ENCODE measurements at places on chromosomes 16 and 17. TPM values are rescaled to one million over a fixed set of nuclear protein-coding genes. Genes with fewer than 3 reads are reported as not detected.

- DNase-seq = no peak
These were observed 373.3 kb downstream of the SLC39A11 start for GRCh38 chr17:72719206-72719577.

DNA sequence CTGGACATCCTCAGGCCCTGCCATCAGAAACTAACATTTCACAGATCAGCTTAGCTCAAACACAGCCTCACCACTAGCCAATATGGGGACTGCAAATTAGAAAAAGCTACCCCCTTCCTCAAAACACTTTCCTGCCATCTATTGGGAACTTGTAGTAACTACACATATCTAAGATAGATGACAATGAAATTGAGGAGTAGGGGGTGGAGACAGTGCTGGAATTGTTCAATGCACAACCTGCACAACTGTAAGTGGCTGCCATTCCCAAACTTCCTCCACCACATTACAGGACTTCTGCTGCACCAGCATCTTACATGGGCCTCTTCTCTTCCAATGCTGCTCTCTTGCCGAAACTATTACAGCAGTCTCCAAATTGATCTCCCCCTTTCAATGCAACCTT, 21.9 kb downstream of the AIPL1 start:
- DNase-seq = no peak

DNA sequence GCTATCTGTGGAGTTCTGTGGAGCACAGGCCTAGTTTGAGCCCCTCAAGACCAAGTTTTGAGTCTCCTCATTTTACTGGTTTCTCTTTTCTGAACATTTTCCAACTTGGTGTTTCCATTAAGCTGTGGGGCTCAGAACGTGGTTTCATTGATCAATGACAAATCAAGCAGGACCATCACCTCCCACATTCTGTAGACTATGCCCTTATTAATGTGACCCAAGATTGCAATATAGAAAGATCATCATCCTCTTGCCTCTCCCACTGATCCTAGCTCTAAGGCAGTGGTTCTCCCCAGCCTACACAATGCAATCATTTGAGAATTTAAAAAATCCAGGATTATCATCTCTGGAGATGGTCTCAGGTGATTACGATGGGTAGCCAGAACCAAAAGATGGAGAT, 15.8 kb upstream of the OSGIN1 start:
- no peak for DNase-seq

DNA sequence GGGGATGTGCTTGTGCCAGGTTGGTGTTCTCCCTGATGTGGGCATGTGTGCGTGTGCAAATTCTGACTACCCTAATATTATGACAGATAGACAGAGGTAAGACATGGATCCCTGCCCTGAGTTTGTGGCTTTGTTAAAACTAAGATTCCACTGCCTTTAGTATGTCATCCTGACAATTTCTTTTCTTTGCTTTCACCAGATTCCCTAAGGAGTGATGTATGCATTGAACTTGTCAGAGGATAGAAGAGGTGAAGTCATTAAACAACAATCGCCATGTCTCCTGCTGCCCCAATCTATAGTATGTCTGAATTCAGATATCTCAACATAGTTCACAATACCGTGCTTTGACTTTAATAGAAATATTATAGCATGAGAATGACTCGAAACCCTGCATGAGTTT, 137.1 kb upstream of the ELAC2 start:
- DNase-seq = no peak

GRCh38 chr16:53848277-53848942, 144.5 kb downstream of the FTO start:
- DNase-seq = no peak

- DNase-seq = no peak
These were observed 118.5 kb downstream of the MAF start for GRCh38 chr16:79482011-79482410.

GRCh38 chr16:15961060-15961511, 11.7 kb downstream of the ABCC1 start:
- peak; percentile 75 for DNase-seq

GRCh38 chr17:37744961-37745800, at the start of gene HNF1B:
TSS of gene HNF1B (minus strand) at chr17:37745059. CDS start at chr17:37744884, 175 bp downstream.
- peak; percentile 33 for DNase-seq

GRCh38 chr16:89201439-89202377, 1.4 kb upstream of the SLC22A31 start:
- DNase-seq = peak; percentile 83

DNA sequence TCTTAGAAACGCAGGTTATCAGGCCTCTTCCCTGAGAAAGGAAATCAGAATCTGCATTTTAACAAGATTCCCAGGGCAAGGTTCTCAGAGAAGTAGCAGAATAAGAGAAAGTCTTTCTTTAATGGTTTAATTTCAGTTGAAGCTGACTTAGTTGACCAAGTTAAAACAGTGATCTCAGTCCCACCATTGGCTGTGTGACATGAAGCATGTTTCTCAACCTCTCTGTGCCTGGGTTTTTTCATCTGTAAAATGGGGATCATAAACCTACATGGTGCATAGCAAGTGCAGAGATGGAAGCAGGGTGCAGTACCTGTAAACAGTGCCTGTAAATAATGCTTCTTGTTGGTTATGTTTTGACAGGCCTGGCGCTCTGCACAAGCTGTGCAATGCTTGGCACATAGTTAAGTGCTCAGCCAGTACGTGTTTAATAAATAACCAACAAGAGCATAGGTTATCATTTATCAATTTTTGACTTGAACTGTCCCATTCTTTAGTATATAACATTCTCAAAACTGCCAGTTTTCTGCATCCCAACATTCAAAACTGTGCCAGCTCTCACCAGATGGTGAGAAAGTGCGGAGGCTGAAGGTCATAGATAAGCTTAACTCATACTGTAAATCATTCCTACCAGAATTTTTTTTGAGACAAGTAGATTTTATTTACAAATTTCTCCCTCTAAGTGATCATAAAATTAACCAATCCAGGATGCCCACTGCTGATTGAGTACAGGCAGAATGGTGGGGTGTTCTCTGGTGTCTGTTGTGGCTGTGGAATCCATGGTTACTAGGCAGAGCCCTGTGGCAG, 6.9 kb downstream of the C17orf67 start:
- no peak for DNase-seq

DNA sequence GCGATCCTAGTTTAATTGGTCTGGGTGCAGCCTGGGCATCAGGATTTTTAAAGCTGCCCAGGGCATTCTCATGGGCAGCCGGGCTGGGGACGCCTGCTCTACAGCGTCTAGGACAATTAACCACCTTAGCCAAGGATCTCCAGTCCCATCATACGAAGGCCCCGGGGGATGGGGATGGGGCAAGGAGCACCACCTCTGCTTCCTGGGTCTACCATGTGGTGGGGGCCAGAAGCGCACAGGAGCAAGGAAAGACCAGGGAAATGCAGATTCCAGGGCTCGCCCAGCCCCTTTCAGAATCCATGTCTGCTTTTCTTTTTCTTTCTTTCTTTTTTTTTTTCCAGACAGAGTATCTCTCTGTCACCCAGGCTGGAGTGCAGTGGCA, 29.3 kb downstream of the TBC1D16 start:
- no peak for DNase-seq

DNA sequence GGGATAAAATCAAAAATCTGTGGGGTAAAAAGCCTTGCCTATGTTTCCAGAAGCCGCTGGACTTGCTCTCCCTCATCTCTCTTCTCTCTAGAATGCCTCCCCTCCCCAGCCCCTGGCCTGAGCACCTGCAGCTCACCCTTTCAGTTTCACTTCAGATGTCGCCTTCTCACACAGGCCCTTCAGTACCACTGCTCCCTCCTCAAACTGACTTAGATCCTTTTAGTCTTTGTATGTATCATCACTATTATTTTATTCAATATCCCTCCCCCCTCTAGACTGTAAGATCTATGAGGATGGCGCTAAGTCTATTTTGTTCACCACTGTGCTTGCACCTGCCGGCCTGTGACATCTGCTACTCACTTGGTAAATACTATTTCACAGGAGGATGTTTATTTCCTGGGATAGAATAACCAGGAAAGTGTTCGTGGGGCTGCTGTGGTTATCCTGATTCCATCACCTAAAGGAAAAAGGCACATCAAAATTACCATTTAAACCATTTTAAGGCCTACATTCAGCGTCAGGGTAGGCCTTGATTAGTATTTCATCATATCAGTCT, 122.3 kb downstream of the MRTFB start:
- peak; percentile 45 for DNase-seq

GRCh38 chr16:12236589-12236988, 260.1 kb downstream of the SNX29 start:
- no peak for DNase-seq

DNA sequence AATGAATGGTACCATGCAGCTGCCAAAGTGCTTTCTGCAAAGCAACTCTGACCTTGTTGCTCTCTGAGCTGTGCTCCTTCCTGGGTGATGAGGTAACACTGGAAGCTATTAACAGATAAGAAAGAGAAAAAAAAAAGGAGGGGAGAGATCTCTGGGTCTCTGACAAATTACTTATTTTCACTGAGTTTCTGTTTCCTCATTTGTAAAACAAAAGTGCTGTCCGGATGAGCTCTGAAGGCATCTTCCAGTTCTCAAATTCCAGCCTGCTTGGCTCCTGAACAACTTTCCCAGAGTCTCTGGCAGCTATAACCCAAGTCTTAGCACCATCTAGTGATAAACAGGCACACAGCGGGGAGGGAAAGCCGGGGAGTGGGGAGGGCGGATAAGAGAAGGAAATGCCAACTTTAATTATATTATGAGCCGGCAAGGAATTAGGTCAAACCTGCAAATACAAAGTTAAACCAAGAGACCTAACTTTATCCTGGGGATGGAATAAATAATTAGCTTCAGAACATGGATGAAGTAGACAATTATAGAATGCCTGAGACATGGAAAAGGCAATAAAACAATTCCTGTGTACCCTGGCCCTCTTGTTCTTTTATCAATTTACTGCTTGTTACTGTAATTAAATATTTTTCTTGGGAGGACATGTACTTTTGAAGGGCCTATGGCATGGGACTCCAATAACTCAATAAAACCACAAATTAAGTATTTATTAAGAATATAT, 61.3 kb upstream of the KIFC3 start:
- DNase-seq = no peak

DNA sequence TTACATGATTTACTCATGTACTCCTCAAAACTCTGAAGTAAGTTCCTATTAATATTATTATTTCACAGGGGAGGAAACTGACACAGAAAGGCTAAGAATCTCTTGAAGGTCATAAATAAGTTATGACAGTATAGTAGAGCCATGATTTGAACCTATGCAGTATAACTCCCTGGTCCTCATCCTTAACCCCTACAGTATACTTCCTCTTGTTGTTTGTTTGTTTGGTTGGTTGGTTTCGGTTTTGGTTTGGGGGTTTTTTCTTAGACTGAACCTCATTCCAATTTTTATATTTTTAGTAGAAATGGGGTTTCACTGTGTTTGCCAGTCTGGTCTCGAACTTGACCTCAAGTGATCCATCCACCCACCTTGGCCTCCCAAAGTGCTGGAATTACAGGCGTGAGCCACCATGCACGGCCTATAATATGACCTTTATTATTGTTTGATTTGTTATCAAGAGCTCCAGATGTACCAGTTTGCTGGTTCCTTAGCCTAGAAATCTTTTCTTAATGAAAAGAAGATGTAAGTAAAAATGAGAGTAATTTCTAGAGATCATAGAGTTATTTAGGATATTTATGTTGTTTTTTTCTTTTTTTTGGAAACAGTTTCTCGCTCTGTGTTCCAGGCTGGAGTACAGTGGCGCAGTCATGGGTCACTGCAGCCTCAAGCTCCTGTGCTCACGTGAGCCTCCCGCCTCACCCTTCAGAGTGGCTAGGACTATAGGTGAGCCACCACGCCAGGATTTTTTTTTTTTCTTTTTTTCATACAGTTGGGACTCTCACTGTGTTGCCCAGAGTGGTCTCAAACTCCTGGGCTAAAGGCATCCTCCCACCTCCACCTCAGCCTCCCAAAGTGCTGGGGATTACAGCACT, 4.8 kb downstream of the PRR11 start:
- DNase-seq = no peak

GRCh38 chr17:44633998-44634397, 22.3 kb upstream of the MEIOC start:
- no peak for DNase-seq

- DNase-seq = no peak
These were observed 4.0 kb upstream of the FBXO39 start for GRCh38 chr17:6772016-6772415.

GRCh38 chr16:68902003-68902968, 59.0 kb downstream of the TANGO6 start:
- DNase-seq = no peak

DNA sequence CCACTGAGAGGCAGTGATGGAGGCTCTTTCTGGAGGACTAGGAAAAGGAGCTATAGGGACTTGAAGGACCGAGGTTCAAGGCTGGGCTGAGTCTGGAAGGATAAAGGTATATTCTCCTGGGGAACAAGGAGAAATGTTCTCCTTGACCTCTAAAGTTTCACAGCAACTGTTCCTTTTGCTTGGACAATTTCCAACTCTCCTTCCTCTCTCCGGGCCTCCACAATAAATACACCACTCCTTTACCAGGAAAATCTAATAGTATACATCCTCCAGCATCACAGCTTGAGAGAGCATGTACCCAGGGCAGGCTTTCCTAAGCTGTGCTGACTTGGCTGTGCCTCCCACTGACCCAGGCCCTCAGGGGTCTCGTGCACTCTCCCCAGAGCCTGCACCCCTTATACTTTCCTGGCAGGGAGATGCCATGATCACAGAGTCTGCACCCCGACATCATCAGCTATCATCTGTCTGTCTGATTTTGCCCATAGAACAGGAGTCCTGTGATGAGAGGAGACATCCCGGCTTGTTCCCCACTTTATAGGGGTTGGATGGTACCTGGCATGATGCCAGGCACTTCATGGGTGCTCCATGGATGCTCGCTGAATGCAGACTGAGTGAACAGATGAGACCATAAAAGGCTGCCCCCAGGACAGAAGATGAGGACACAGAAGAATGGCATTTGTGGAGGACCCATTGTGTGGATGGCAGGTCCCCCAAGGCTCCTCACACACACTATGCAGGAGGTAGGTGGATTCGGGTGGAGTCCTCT, 582.6 kb upstream of the CDH5 start:
- DNase-seq = no peak

Gene FBXO39
- not detected for total RNA-seq

Gene CCDC92B
- total RNA-seq = not detected

Gene CCL1
- total RNA-seq = not detected

Gene MARCHF10
- total RNA-seq = not detected

Gene SLC12A3
- 0.04 TPM for total RNA-seq

Gene RCVRN
- not detected for total RNA-seq

Gene CD300LB
- not detected for total RNA-seq

Gene PLA2G10
- total RNA-seq = not detected

Gene CHST4
- total RNA-seq = not detected

Gene NPIPB13
- 8.1 TPM for total RNA-seq

Gene CFAP97D1
- not detected for total RNA-seq

Gene TP53TG3C
- total RNA-seq = not detected

Gene KRTAP4-6
- not detected for total RNA-seq

Gene RTN4RL1
- 0.64 TPM for total RNA-seq

Gene ARHGDIG
- not detected for total RNA-seq

Gene NPIPA2
- total RNA-seq = 2.0 TPM

Gene SCIMP
- not detected for total RNA-seq
